ENCODE measurements at places on chromosomes 3 and 15.

GRCh38 chr3:193553586-193553985, 1.1 kb downstream of the ATP13A4 start:
- DNase-seq = no peak

GRCh38 chr3:159825216-159825854, 163.3 kb upstream of the IL12A start:
- no peak for DNase-seq

DNA sequence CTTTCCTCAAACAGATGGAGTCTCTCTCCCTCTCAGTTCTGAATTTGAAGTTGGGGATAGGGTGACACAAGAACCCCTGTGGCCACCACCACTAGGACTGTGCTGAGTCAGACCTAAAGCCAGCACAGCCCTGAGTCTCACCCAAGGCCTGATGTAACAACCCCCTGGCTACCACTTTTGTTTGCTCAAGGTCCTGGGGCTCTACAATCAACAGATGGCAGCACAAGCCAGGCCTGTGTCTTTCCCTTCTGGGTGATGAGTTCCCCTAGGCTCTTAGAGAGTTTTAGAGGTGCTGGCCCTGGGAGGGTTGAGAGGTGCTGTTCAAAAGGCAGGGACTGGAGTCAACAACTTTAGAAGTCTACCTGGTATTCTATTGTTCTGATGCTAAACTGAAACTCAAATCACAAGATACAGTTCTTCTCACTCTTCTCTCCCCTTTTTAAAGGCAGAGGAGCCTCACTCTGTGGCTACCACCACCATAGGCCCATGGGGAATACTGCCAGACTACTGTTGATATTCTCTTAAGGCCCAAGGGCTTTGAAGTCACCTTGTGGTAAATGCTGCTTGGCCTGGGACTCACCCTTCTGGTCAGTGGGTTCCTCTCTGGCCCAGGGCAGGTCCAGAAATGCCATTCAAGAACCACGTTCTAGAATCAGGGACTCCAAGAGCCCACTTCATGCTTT, 6.5 kb downstream of the OR5K4 start:
- no peak for DNase-seq

GRCh38 chr3:154123906-154124305, 2.7 kb downstream of the ARHGEF26 start:
- no peak for DNase-seq

- DNase-seq = no peak
These were observed 260.1 kb upstream of the CCDC54 start for GRCh38 chr3:107117156-107117555.
